ENCODE measurements at places on chromosomes 3 and 15.
A peak's percentile ranks its signal among the peaks of the same experiment; 100 is the strongest.

DNA sequence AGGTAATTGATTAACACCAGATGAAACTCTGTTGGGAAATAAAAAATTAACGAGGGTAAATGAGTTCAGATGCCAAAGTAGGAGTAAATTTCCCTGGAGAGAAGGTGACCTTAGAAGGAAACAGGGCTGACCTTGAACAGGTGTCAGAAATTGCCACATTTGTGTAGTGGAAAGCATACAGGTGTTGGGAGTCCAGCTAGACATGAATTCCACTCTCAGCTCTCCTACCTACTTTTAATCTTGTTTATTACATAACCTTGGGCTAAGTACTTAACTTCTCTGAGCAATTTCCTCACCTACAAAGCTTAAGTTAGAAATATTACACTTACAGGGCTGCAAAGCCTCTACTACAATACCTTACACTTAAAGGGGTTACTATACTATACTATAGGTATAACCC is 96.0 kb downstream of the ISL2 start:
- no peak for DNase-seq

- no peak for DNase-seq
These were observed 113.5 kb upstream of the BHLHE40 start for GRCh38 chr3:4865714-4866113.

DNA sequence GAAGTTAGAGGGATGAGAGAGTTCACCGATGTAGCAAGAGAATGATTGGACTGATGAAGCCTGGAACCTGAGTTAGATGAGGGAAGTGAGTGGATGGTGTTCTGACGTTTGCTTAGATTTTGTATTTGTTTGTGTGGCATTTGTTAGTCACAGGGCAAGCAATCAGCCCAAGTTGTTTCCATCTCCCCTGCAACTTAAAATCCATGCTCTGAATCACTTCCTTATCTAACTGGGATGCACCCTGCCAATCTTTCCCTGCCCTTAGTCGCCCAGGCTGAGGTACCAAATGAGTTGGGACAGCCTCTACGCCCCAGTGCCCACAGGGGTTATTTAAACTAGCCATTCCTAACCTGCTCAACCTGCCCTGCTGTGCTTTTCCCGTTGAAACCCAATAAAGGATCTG is 12.6 kb downstream of the PAQR5 start:
- no peak for DNase-seq

DNA sequence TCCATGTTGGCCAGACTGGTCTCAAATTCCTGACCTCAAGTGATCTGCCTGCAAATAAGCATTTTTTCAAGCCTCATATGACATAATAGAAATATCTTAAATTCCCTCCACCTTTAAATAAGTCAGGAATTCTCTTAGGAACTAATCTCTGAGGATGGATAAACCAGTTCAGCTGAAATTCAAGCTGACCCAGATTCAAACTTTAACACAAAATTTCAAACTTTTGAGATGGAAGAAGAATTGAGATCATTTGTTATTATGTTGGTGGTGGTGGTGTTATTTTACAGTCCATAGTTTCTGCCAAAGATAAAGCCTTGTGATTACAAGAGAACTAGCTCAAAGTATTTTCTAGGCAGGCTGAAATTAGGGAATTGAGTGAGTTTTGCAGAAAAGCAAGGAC is 85.5 kb downstream of the SSR3 start:
- DNase-seq, result no peak

DNA sequence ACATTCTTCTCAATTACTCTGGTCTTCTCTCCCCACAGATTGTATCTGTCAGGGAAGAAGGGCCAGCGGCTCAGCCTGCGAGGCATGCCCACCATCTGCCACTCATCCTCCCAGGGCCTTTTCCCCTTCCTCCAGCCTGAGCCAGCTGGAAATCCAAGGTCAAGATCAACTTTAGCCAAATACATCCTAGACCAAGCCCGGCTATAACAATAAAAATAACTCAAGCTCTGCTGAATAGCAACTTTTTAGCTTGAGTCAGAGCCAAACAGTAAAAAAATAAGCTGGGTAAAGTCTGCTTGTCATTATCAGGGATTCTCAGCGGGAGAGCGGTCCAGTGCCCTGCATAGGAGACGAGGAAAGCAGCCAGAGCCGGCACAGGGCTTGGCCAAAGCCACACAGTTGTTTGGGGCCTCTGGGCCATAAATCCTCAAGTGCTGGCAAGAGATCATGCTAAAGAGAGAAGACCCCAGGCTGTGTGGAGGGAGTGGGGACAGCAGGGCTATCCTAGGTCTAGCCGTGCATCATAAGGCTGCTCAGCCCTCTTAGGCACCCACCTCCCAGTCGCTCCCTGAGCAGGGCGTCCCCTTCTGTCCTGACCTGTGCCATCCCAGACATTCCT is 76.2 kb upstream of the HERC1 start:
- no peak for DNase-seq

DNA sequence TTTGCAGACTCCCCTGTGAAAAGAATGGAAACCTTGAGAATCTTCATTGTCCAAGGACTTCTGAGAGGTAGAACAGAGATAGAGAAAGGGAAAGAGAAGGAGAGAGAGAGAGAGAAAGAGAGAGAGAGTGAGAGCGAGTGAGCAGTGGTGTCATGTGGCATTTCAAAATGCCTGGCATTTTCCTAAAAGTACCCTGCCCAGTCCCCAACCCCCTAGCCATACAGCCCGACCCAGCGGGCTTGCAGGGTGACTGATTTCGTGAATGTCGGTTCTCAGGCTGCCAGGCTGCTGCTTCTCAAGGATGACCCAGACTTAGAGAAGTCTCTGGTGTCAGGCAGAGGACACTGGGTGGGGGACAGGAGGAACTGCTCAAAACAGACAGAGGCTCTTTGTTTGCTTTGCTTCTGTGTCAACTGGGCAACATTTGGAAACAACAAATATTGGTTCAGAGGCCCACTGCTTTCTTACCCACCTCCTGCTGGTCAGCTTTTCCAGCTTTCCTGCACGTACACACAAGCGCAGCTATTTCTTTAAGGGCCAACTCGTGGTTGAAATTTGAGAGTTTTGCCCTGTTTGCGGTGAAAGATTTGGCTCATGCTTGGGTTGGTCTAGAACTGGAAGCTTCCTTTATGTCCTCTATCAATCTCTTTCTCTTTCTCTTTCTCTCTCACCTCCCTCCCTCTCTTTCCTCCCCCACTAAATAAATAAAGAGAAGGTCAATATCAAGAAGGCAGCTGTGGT is 3.7 kb upstream of the TF start:
- no peak for DNase-seq

- no peak for DNase-seq
These were observed 79.8 kb downstream of the RBPMS2 start for GRCh38 chr15:64695561-64695992.

DNA sequence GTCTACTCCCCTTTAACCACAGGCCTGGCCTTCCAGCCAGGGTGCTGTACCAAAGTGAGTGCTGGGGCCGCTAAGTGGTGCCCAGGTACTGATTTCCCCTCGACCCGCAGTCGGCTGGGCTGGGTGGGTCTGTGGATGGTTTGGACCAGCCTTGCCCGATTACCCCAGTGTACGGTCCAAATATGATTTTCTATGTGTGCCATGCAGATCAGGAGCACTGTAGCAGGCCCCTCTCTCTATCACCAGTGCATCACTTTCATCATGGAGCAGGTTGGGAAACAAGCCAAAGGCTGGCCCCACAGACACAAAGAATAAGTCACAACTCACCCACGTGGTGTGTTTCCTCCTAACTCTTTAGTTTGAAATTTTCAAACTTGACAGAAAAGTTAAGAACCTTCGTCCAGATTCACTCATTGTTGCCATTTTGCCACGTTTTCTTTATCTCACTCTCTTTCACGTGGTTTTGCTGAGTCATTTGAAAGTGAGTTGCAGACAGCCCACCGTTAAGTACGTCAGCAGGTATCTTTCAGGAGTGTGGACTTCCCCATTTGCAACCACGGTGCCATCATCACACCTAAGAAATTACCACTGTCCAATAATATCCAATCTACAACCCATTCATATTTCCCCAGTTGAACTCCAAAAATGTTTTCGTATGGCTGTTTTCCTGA is 37.0 kb downstream of the ZNF710 start:
- peak; percentile 40 for DNase-seq

GRCh38 chr3:139312416-139312815 is 31.4 kb upstream of the MRPS22 start:
- DNase-seq, result no peak

DNA sequence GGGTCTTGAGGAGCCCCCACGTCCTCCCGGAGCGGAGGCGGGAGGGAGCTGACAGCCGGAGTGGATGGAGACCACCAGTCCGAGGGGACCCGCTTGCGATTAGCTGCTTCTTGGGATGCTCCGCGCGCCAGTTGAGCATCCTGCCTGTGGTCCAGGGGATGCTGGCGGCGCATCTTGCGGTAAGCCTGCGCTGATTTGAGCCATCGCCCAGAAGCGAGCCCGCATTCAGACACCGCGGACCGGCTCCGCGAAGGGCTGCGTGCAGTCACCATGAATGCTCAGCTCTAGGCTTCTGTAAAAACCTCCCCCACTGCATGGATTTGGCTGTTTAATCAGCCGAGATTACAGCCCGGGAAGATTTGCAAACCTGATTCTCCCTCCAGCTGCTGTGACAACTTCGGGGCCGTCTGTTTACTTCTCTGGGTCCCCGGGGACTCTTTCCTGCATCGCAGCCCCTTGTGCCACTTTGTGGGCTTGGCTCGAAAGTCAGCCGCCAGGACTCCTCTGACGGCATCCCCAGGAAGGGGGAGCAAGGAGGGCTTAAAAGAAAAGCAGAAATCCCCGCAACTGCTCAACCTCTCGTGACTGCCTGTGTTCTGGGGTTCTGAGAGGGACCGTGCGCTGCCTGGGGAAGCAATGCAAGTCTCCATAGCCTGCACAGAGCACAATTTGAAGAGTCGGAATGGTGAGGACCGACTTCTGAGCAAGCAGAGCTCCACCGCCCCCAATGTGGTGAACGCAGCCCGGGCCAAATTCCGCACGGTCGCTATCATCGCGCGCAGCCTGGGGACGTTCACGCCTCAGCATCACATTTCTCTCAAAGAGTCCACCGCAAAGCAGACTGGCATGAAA is 171.1 kb downstream of the KCNAB1 start:
- no peak for DNase-seq

DNA sequence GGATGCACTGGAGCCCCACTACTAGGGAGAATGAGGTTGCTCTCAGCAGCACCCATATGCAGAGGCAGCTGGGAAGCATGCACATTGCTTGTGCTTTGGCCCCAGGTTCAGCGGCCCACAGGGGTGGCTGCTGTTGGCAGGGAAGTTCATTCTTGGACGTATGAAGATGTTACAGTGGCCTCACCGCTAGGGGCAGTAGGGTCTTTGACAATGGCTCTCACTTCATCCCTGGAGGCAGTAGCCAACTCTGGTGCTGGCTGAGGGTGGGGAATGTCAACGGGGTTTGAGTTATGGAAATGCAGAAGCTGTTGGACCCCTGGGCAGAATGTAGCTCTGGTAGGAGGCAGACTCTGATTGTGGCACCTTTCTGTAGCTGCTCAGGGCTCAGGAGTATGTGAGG is 279.9 kb downstream of the SCAPER start:
- DNase-seq, result no peak
